AG20443 (cell line): ENCODE measurements at places on chromosomes 16 and 17.

DNA sequence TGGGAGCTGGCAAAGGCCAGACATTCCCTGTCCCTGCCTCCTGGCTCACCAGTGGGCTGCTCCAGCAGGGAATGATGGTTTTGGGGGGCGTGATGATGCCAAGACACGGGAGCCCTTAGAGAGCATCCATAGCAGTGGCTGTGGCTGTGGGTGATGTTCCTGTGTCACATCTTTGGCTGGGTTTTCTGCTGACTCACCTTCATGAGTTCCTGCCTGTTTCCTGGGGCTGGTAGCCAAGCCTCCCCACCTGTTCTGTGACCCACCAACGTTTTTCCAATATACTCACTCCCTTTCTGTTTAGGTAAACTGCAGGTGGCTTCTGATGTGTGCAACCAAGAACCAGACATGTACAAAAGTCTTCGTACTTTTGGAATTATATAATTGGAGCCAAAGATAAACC lies 16.5 kb upstream of the NF1 start:
- DNase-seq, result no peak

DNA sequence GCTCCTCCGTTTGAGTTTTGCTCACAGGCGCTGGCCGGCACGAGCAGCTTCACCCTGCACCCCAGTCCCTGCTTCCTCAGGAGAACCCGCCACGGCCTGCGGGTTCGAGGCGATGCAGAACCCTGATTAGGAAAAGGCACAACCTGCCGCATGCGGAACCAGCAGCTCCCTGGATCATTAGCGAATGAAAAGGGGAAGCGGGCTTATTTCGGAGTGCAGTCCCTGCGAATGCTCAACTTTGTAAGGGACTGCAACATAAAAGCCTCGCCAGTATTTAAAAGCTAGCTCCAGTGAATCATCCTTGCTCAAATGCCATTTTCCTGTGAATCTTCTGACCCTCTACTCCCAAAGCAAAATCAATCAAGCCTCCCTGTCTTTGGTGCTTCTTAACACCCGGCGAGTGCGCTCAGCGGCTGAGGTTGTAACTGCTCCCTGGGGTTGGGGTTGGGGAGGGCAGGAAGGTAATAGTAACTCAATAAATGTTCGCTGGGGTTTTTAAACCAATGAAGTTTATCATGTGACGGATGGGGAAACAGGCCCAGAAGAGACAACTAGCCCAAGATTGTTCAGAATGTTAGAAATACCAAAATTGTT lies 678 bp upstream of the AKAP10 start:
- peak; percentile 30 for DNase-seq

DNA sequence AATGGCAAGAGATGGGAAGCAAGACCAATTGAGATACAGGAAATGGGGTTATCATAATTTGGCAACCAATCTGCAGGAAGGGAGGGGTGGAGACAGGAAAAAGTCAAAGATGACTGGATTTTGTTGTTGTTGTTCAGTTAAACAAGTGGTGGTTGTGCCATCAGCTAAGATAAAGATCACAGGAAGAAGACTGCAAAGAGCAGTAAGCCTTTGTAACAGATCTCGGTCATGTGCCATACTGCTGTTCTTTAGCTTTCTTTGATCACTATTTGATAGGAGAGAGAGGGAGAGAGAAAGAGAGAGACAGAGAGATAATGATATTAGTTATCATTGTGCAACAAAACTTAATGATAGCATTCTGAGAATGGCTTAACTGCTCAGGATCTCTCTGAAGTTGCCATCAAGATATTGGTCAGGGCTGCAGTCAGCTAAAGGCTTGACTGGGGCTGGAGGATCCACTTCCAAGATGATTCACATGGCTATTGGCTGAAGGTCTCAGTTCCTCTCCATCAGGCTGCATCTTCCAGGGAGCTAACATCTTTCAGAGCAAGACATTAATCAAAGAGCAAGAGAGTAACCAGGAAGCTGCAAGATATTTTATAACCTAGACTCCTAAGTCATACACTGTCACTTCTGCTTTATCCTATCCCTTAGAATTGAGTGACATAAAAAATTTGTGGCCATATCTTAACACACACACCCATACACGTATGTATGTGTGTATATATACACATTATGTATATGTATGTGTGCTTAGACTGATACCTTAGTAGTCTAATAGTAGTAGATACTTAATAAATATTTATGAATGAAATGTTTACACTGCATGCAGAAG lies 405.0 kb downstream of the SHISA9 start:
- DNase-seq, result no peak

GRCh38 chr16:28858421-28858820 lies 5.2 kb upstream of the SH2B1 start:
- no peak for DNase-seq

DNA sequence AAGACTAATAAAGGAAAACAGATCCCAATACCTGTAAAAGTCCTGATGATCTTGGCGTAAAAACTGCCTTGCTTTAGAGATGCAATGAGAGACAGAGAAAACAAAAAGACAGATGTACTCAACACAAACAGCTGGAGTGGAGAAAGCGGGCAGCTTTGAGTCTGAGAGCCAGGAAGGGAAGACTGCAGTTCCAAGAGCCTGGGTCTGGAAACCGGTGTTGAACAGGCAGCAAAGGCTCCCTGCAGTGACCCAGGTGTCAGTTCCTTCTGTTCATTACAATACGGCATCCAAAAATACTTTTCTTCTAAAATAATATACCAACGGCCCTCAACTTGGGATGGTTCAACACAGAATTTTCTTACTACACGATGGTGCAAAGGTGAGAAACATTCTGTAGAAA lies 29.6 kb downstream of the VPS53 start:
- no peak for DNase-seq

DNA sequence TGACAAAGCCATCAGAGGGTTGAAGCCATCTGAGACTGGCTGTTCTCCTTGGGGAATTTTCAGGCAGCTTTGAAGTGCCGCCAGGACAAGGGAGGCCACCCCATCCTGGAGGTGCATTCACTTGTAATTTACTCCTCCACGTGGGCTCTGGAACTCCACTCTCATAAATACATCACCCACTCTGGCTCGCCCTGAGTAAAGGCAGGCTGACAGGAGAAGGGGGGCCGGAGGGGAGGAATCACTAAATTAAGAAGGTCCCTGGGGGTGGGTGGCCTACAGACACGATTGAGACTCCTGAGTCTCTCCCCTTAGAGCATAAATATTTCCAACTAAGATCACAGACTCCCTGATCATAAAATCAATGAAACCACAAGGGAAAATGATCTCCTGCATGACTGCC lies 56.3 kb upstream of the HNF1B start:
- no peak for DNase-seq

- no peak for DNase-seq
These were observed 19.9 kb upstream of the MMD start for GRCh38 chr17:55441544-55441943.

- DNase-seq, result no peak
These were observed 58.6 kb upstream of the ENDOV start for GRCh38 chr17:80356231-80356856.

- DNase-seq, result no peak
These were observed 85.7 kb downstream of the PLCG2 start for GRCh38 chr16:81864646-81865382.

DNA sequence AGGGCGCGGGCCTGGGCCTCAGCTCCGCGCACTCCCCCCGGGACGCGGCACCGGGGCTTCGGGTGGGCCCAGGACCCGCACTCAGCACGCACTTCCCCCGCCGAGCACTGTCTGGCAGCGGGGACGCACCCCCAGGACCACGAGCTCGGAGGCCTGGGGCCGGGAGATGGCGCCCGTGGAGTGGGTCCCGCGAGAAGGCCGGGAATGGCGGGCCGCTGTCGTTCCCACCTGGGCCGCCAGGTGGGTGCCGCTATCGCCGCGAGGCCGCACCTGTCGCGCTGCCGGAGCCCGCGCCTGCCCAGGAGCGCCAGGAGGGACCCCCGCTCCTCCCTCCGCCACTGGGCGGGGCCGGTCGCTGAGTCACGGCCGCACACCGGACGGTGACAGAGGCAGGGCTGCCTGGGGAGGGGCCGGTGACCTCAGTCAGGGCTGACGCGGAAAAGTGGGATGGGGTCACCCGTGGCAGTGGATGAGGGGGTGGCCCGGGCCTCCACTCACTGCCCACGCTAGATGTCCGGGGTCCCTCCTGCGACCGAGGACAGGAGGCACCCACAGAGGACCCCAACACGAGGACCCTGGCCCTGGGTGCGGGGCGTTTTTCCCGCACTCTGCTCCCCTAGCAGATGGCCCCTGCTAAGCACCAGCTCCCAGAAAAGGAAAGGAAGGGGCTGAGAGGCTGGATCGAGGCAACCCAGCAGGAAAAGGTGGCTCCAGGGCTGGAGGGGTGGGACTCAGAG lies 6.9 kb upstream of the ACTG1 start:
- DNase-seq, result no peak

DNA sequence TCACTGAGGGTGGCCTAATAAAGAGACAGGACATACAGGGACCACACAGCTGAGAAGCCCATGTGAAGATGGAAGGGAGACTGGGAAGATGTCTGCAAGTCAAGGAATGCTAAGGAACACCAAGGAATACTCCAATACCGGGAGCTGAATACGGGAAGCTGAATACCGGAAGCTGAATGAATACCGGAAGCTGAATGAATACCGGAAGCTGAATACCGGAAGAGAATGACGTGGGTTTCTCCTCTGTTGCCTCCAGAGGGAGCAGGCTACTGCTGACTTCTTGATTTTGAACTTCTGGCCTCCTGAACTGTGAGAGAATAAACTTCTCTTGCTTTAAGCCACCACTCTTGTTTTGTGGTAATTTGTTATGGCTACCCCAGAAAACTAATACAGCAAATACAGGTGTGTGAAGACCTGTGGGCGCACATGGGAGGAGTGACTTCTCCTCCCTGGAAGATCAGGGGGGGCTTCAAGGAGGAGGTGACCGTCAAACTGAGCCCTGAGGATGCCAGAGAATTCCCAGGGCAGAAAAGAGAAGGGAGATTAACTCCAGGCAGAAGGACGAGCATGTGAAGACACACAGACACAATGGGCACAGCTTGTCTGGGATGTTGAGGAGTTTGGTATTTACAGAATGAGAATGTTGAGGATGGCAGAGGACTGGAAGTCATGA lies 259.9 kb downstream of the IRF8 start:
- no peak for DNase-seq

DNA sequence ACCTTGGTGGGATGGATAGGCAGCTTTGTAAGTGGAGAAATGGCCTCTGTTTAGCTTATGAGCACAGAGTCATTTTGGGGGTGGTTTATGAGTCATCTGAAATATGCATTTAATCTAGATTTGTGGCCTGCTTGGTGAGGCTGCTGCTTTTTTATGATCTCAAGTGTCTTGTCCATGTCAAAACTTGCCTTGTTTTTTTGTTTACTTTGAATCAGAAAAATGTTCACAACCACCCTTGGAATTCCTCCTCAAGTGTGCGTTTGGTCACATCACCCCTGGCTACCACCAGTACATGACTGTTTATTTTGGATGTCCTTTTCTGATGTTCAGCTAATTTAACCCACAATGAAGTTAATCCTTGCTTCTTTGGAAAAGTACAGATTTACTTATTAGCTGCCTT lies 64.6 kb downstream of the FTO start:
- DNase-seq, result peak; percentile 74

DNA sequence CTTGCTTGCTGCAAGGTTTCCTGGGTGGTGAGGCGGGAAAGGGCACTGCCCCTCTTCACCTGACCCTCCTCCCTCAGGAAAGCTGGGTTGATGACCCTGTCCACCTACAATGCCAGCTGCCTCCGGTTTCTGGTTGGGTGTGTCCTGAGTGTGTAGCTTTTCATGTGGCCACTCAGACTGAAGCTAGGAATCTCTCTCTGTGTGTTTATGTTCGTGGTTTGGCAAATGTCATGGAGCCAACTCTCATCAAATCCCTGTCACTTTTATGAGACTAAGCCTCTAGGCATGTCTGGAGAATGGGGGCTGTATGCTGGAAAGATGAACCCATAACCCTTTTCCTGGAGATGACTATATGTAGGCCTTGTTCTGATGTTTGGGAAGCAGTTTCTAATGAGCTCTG lies 17.1 kb downstream of the PLEKHG4 start:
- DNase-seq, result peak; percentile 70

DNA sequence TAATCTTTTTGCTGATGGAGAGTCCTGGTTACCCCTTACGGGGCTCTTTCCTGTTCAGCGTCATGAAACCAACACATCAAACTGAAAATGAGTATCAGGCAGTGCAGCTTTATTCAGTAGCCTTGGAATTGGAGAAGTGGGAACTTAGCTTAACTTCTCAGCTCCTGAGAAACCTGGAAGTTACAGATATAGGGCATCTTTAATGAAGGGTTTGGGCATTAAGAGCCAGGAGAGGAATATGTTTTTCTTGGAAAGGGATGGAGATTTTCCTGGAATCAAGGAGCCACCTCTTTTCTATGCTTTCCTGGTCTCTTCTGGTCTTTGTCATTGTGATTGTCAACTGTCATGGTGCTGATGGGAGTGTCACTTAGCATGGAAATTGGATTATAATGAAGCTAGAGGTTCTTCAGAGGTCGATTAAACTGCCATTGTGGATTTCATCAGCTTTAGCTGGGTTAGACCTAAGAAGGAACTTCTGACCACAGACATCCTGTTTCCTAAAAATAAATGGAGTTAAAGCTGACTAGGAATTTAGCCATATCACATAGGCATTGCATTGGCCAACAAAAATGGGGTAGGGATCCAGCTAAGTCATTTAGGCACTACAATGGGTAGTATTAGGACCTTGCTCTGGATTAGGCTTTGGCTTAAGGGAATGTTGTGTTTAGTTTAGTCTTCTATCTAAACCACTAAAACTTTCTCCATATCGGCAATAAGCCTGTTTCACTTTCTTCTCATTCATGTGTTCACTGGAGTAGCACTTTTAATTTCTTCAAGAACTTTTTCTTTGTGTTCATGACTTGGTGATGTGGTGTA lies 186.4 kb downstream of the BCAS3 start:
- DNase-seq, result no peak

DNA sequence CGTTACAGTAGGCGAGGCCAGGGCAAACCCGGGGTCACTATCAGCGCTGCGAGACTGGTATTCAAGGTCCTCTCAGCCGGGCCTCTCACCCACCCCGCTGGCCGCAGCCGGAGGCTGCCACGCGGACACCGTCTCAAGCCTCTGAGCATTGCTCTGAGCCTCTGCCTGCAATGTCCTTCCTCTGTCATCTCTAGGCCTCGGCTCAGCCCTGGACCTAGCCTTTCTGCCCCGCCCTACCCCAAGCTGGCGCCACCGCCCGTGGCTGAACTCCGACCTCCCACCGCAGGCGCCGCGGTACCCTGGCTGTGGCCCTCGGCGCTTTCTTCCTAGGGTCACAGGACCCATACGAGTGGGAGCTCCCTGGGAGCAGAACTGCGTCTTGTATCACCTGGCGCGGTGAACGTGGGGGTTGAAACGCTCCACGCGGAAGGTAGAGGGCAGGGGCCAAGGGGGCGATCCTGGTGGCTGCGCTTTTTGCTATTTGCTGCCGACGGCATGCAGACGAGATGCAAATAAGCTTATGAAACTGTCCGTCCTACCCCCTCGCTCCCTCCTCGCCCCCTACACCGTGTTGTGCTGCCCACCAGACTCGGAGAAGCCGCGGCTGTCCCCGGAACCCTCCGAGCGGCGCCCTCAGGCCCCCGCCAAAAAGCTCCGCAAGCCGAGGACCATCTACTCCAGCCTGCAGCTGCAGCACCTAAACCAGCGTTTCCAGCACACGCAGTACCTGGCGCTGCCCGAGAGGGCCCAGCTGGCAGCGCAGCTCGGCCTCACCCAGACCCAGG lies 3.7 kb downstream of the DLX4 start:
- no peak for DNase-seq
